ENCODE measurements at places on chromosomes 3 and 15.

DNA sequence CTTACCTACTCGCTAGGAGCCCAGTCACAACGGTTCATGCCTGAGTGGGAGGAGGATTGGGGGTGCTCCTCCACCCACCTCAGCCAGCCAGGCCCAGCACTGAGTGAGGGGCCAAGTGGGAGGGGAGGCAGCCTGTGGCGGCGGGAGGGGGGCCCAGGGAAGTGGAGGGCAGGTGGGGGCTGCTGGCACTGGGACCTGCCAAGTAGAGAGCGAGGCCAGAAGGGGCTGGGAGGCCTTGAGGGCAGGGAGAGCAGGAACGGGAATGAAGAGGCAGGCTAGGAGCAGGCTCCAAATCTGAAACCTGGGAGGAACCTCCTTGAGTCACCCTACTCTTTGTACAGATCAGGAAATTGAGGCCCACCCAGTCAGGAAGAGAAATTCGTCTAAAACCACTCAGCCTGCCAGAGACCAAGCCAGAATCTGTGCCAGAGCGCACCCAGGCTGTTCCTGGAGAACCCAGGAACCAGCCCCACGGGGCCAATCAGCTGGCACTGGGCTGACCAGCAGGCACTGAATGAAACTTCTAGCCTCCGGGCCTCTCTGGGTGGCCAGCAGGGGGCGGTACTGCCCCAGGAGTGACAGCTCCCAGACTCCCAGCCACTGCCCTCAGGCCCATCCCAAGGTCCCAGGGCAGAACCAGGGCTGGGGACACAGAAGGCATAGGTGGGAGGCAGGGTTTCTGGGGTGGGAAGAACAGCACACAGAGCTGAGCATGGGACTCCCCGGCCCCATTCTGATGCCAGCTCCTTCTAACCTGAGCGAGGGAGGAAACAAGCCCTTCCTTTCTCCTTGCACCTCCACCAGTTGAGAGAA, 14.8 kb upstream of the CYP11A1 start:
- peak; percentile 74 for DNase-seq

GRCh38 chr15:57538821-57539220, 52.9 kb upstream of the MYZAP start:
- no peak for DNase-seq

- no peak for DNase-seq
Measured at GRCh38 chr3:194867270-194867983, 181.7 kb downstream of the FAM43A start.

- no peak for DNase-seq
Measured at GRCh38 chr3:114496874-114497273, 203.0 kb downstream of the TIGIT start.

- no peak for DNase-seq
Measured at GRCh38 chr3:119639494-119640350, 20.7 kb downstream of the POPDC2 start.

- DNase-seq: no peak
Measured at GRCh38 chr15:39432912-39433348, 147.9 kb upstream of the THBS1 start.

DNA sequence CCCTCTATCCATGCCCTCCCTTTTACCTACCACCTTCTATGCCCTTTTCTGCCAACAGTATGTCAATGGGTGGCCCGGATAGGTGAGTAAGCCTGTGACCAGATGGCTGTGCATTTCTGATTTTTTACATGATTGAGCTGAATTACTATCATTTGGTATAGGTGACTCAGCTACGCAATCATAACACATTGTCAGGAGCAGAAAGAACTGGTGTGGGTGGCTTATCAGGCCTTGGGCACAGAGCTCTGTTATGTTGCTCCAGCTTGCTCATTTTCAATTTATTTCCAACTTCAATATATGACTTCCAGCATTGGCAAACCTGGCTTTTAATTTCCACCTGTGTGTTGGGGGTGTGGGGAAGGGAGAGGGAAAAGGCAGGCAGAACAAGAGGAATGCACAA, 86.6 kb upstream of the AGBL1 start:
- DNase-seq: no peak

Data from activated CD4-positive, alpha-beta T cell treated with anti-CD3 and anti-CD28 coated beads for 24 hours (primary cell).